OCI-LY7 (cell line): ENCODE measurements at places on chromosomes 6 and 20.

- peak; percentile 78 for DNase-seq
Measured at GRCh38 chr6:149934249-149935156, 7.3 kb upstream of the ULBP2 start.

GRCh38 chr20:49318430-49319207 lies 40.8 kb upstream of the ZNFX1 start:
- no peak for DNase-seq

DNA sequence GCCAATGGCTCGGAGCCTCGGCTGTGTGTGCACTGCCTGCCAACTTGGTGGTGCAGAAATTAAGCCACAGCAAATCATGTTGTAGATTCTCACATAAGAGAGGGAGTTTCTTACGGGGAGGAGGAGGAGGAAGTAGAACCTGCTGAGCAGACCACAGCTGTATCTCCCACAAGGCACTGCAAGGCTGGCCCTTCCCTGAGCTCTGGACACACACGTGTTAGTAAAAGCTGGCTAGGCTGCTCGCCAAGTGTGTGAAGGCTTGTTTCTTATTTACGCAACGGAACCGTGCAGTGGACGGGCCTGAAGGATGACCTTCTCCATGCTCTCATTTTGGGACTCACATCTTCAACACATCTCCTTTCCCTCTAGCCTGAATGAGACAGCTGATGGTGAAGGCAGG lies 15.7 kb upstream of the QKI start:
- no peak for DNase-seq

DNA sequence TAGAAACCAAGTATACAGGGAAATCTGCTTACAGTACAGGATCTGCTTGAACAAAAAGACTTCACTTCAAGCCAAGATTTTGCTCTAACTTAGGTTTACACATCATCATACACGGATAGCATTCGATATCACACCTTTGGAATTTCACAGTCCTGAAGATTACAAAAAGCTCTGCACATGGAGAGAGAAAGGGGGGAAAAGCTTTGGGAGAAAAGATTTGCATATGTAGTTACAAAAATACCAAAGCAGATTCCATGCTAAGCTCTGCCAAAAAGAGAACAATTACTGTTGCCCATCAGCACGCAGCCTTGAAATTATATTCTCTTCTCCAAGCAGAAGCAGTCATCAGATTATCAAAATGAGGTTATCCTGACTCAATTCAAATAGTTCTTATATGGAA lies 62.0 kb downstream of the HIVEP2 start:
- no peak for DNase-seq

- DNase-seq: no peak
Measured at GRCh38 chr6:138500045-138500665, 861 bp upstream of the NHSL1 start.

DNA sequence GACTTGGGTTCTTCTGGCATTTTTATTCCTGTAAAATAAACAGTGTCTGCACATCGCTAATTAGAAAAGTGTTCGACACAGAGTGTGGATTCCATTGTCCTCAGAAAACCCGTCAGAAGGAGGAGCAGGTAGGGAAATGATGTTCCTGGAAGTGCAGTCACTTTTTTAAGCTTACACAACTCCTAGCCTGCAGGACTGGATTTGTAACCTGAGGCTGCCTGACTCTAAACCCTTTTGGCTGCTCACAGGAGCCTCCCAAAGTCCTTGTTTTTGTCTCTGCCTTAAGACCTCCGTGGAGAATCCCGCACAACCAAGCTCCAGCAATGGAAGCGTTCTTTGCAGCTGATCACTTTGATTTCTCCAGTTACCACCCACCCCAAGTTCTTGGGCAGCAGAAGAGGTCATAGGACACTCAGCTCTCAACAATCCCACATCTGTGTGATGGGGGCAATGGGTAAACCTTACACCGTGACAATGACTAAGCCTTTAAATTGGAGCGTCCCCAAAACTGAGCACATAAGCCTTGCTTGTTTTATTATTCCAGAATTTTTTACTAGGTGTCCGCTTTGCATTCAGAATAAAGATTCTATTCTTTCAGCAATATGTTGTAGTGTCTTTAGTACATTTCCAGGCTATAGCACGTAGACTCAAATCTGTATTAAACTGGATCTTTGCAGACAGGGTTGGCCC lies 227.9 kb downstream of the TBXT start:
- DNase-seq: no peak

DNA sequence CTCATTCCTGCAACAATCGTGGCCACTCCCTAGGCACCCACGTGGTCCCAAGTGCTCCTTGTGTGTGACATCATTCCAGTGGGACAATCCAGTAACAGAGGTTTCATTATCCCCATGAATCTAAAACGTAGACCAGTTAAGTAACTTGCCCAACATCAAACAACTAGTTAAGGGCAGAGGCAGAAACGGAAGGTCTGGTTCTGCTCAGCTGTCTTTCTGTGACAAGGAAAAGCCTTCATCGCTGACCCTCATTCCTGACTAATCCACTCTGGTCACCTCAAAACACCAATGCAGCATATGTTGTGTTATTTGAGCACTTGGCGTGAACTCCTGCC lies 261.4 kb upstream of the JARID2 start:
- DNase-seq: no peak

DNA sequence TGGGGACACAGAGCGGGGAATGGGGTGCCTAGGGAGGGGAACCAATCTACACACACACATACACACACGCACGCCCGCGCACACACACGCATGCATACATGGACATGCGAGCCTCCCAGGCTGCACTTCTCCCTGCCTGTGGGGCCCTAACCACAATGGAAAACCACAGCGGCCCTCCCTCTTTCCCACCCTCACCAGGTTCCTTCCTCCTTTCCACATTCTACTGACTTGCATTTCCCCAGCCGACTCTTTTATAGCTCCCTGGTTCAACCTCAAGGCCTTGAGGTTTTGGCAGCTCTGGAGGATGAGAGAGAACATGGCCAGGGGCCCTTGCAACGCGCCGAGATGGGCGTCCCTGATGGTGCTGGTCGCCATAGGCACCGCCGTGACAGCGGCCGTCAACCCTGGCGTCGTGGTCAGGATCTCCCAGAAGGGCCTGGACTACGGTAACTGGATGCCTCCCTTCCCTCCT lies at the start of gene BPI:
BPI (plus strand) TSS at position 249 of the 472 bp plus-strand sequence; CDS start at position 317, 68 bp downstream.
- DNase-seq: no peak

DNA sequence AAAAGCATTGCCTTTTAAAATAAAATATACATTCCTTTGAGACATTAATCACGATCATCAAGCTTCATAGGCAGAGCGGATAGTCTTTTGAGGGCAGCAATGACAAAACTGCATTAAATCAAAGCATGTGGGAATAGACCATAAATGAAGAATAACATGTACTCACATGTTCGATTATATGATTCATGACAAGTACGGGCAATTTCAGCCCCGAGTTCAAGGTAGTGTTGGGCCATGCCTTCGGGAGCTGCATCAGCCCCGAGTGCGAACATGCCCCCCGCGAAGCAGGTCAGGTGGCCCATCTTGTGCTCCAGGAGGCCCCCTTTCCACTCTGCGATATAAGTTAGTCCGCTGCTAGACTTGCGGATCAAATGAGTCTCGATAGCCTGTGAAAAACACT lies 111.0 kb upstream of the FAM184A start:
- no peak for DNase-seq

GRCh38 chr6:93962566-93962965 lies 543.2 kb upstream of the EPHA7 start:
- no peak for DNase-seq

GRCh38 chr6:169861431-169862042 lies 110.1 kb downstream of the ERMARD start:
- DNase-seq: no peak

GRCh38 chr20:48648482-48649051 lies 179.2 kb downstream of the PREX1 start:
- no peak for DNase-seq

GRCh38 chr6:2652611-2653010 lies 98.1 kb downstream of the MYLK4 start:
- DNase-seq: no peak

GRCh38 chr20:59043698-59044097 lies 1.1 kb upstream of the PRELID3B start:
- peak; percentile 31 for DNase-seq

- DNase-seq: peak; percentile 92
Measured at GRCh38 chr20:40990542-40991120, 38.0 kb upstream of the TOP1 start.

- peak; percentile 84 for DNase-seq
Measured at GRCh38 chr20:34951252-34951651, 4.4 kb downstream of the GSS start.

DNA sequence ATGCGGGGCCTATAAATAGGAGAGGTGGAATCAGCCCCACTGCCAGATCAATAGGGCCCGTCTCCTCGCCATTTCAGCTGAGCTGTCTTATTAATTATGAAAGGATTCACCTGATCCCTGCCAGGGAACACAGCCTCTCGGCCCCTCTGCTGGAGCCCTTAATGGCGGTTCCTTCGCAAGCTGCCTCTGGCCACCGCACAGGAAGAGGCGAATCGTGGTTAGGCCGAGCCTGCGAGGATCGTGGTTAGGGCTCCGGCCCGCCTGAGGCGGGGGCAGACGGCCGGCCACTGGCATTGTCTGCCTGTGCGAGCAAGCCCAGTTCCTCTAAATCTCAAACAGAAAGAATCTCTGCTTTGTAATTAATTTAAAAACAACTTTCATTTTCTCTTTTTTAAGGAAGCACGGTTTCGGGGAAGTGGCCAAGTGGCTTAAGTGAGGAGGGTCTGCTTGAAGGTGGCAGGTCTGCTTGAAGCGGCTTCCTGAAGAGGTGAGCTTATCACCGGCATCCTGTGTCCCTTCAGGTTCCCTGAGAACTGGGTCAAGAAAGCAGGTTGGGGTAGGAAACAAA lies 9.2 kb downstream of the NRN1 start:
- DNase-seq: peak; percentile 20

GRCh38 chr20:63782051-63782471 lies 42.5 kb downstream of the SLC2A4RG start:
- DNase-seq: peak; percentile 26

DNA sequence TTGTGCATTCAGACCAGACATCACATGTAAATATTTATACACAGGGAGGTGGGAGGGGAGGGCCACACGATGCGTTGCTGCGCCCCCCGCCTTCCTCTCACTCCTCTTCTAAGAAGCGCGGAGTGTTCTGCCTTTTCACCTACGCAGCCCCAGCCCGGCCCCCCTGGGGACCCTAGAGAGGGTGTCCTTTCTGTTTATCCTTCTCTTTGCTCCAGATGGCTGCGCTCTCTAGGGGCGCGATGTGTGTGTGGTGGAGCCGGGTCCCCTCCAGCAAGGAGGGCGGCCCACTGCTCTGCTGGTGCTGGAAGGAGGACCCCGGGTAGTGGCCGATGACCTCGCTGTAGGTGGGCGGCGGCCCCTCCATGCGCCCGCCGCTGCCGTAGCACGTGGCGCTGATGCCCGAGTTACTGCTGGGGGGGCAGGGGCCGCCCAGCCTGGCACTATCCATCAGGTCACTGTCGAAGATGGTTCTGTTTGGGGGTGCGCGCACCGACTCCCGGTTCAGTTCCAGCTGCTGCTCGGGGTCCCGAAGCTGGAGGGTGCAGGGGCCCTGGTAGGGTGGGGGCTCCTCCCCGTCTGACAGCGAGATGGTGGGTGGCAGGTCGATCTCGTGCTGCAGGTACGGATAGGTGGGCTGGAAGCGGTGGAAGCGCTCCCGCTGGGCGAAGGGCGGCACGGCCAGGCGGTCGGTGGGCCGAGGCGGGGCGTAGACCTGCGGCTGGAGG lies 31.8 kb upstream of the ZBP1 start:
- no peak for DNase-seq

GRCh38 chr6:24959319-24959718 lies 23.6 kb upstream of the RIPOR2 start:
- DNase-seq: no peak

DNA sequence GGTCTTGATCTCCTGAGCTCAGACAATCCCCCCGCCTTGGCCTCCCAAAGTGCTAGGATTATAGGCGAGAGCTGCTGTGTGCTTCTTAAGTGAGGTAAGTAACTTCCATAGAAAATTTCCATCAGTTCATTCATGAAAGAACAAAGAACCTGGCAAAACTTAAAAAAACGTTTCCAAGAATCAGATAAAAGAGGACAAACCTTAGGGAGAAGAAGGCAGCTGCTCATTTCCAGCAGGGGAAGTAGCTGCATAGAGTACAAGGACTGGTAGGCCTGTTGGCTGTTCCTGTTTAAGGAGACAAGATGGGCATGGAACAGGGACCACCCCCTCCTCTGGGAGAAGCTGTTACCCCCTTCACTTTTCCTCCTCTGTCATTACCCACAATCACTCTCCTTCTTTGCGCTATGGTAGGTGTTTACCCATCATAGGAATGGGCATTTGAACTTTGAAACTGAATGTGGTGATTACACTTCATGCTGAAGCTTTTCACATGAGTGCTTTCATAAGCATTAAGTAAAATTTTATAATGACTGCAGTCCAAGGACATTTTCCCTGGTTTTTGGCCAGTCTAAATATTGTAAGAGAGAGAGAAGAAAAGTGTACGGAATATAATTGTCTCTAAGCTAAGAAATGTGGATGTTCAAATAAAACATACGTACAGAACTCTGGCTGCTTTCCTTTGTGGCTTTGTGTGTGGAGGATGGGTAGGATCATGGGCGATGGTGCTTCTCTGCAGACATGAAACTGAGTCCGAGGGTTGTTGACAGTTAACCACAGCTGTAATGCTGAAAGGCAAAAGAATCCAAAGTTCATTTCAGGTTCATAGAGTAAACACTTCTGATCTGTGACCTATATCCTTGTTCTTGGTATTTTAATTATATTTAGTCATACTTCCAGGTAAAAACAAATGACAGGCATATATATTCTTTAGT lies 56.4 kb downstream of the CCN2 start:
- no peak for DNase-seq

GRCh38 chr6:92329208-92329847 lies 1090.0 kb downstream of the EPHA7 start:
- no peak for DNase-seq

DNA sequence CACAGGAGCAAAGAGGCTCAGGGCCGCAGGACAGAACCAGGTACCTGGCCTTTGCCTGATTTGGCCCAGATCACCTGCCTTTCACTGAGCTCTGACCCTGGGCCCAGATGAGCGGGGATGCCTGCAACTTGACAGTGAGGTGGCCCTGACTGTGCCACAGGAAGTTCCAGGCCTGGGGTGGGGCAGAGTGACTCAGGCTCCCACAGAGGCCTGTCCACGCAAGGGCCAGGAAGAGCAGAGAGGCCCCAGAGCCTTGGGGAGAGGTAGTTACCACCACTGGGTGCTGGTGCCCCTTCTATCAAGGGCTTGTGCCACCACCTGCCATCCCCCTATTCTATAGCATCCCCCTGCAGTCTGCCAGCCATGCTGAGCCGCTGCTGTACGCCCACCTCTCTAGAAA lies 4.1 kb upstream of the NOL4L start:
- DNase-seq: no peak

- DNase-seq: no peak
Measured at GRCh38 chr6:156729248-156729647, 47.9 kb upstream of the ARID1B start.

- DNase-seq: no peak
Measured at GRCh38 chr20:47735412-47736400, 49.6 kb downstream of the SULF2 start.
